ENCODE measurements at places on chromosomes 6 and 20.

DNA sequence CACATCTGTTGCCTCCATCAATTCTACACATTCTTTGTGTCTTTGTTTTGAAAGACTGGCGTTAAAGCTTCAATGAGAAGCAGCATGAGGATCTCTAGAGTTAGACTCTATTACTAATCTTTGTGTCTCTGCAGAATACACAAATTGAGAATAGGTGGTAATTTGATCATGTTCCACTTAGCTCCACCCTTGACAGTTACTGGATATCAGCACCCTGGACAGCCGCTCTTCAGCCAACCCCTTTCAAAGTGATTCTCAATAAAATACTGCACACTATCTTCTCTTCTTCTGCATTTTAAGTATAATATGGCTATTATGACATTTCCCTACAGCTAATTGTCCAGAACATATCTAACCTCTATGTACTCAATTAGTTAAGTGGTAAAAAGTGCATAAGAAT lies 54.3 kb upstream of the CNR1 start:
- DNase-seq = no peak

DNA sequence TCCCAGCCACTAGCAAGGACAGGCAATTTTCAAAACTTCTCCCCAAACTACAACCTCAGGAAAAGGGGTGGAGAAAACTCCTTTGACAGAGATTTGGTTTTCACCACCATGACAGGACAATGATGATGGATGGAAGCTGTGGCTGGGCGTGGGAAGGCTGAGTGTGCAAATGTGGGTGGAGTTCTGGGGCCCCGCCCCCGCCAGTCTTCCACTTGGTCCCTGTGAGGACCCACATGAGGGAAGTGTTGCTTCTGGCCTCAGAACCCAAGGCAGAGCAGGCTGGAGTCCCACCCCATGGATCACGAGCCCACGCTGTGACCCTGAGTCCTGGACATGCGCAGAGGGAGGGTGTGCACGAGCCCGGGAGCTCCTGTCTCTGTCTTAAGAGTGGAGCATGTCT lies 21.5 kb upstream of the MRGBP start:
- DNase-seq = no peak

- DNase-seq = no peak
These were observed 30.0 kb downstream of the DZANK1 start for GRCh38 chr20:18436847-18437246.

- no peak for DNase-seq
These were observed 202.5 kb downstream of the DHX35 start for GRCh38 chr20:39164642-39165041.

DNA sequence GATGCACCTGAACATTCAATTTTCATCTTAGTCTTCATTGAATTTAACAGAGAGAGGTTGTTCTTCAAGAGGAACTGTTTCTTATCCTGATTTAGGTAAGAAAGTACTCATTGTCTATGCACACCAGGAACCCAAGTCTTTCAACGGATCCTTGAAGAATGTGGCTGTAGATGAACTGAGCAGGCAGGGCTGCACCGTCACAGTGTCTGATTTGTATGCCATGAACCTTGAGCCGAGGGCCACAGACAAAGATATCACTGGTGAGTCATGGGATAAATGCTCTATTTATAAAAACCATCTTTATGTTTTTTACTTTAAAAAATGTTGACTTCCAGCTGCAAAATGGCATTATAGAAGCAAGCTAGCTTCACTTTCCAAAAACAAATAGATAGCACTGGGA lies 10.2 kb downstream of the NQO2 start:
- DNase-seq = no peak

GRCh38 chr6:157646012-157646411 lies 177.0 kb upstream of the SNX9 start:
- no peak for DNase-seq

DNA sequence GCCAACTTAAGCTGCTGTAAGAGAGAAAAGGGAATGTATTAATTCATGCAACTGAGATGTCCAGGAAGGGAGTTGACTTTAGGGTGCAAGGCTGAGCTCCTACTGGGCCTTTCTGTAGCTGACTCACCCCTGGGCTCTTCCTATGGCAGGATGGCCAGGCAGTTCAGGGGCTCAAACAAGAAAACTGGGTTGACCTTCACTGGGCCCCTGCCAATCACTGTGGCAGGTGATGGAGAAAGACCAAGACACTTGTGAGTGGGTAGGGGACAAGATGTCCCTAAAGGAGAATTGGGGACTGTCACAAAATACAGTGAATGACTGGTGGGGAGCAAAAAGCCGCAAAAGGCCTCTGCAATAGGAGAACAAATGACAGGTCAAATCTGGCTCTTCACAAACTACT lies 21.5 kb upstream of the RALGAPA2 start:
- DNase-seq = no peak

- DNase-seq = no peak
These were observed 821.3 kb downstream of the TFAP2A start for GRCh38 chr6:9593554-9593953.

GRCh38 chr20:40258931-40259330 lies 430.1 kb downstream of the MAFB start:
- no peak for DNase-seq

GRCh38 chr6:52617087-52617486 lies 40.2 kb upstream of the TRAM2 start:
- no peak for DNase-seq

DNA sequence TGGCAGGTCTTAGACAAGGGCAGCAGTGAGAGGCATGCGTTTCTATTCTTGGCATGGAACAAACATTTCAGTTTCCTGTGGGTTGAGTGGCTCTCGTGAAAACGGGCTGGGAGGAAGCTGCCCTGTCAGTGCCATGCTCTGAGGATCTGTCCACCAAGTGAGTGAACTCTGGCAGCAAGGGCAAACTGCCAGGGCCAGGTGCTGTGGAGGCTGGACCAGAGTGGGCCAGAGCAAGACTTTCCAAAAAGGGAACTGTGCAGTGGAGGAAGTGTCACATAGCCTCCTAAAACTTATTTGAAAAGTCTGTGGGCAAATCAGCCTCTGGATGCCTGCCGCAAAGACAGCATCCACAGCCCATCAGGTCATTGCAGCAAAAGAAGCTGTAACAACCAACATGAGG lies 44.2 kb upstream of the TAB2 start:
- no peak for DNase-seq
